IMR-90 (cell line): ENCODE measurements at places on chromosomes 3 and 15. TPM values are rescaled to one million over a fixed set of nuclear protein-coding genes. Genes with fewer than 3 reads are reported as not detected.

The AMT gene
- 5.0 and 5.5 TPM in 2 replicates for polyA plus RNA-seq

DNA sequence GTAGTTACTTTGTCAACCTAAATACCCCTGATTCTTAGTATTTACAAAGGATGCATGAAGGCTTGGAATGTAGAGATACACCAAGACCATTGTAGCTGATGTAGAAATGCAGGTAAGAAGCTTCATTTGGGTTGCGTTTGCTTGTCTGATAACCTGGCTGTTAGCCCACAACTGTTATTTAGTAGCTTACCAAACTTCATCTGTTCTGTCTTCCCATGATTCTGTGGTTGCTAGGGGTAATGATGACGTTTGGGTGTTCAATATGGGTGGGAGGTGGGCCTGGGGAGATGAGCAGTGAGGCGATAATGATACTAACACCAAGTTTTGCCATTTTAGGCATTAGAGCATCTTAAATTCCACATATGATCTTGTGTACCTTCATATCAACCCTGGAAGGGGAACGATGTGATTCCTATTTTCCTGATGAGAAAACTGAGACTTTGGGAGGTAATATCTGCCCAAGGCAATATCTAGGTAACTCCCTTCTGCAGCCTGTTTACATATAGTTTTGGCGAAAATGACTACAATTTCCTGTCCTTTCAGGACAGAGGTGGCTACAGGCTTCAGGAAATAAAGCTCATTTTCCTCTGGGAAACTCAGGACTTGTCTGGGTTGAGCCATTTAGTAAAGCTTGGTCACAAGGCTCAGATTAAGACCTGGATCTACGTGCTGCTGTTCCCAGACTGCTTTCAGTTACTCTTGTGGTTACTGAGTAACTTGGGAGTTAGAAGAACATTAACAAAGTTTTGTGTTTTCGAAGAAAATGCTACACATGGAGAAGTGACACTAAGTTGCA is 26.8 kb downstream of the FNDC3B start:
- no peaks in the 10 kb centered on the region for H3K27me3 ChIP-seq
- H3K4me3 ChIP-seq, result no peak overlapping the region
- H3K4me1 ChIP-seq, result peaks cover 18% of the 10 kb centered on the region
- peak overlapping the region; percentile 2; the same call in 1 of the 2 replicates for H3K27ac ChIP-seq
- peaks cover 9% of the 10 kb centered on the region for H3K36me3 ChIP-seq
- peak; percentile 68 for DNase-seq

DNA sequence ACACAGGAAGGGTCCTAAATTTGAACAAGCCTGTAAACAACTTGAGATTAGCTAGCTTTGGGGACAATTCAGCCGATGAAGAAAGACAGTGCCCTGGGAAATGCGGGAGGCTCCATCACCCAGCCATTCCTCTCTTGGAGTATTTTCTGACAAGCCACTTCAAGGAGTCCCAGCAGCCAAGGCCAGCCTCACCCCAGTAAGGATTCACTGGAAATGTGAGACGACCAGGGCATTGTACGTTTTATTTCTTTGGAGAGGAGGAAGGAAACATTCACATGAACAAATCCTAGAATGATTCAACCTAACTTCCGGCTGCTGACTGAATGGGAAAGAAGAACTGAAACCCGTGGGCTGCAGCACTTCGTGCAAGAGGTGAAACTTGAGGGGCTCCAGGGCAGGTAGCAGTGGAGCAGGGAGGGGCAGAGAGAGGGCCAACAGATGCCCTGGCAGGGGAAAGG is 116.4 kb upstream of the ARHGEF3 start:
- no peak for DNase-seq
- peaks cover 3% of the 10 kb centered on the region for H3K27me3 ChIP-seq
- H3K4me1 ChIP-seq, result peaks cover 2% of the 10 kb centered on the region

- DNase-seq, result peak; percentile 86
- peak within 1 kb of the TSS; percentile 37 for H3K4me3 ChIP-seq
- no peaks in the 10 kb centered on the region for H3K36me3 ChIP-seq
- no peak within 1 kb of the TSS for H3K27ac ChIP-seq
- peaks cover 3% of the 10 kb centered on the region; the same call in 1 of the 2 replicates for H3K4me1 ChIP-seq
These were observed at the start of gene GAP43 for GRCh38 chr3:115623044-115623868. GAP43 (plus strand) TSS chr3:115623510; CDS start chr3:115623690, 180 bp downstream.

- no peak overlapping the region for H3K4me3 ChIP-seq
- no peak for DNase-seq
- no peak overlapping the region for H3K27ac ChIP-seq
- no peaks in the 10 kb centered on the region for H3K27me3 ChIP-seq
- peaks cover 17% of the 10 kb centered on the region for H3K36me3 ChIP-seq
These were observed 11.7 kb downstream of the NKTR start for GRCh38 chr3:42612217-42612616.
